ENCODE measurements at places on chromosomes 3 and 15.

GRCh38 chr3:29627136-29628117, 346.6 kb downstream of the RBMS3 start:
- DNase-seq: no peak

- no peak for DNase-seq
Observed at GRCh38 chr3:165837801-165838200, 578 bp upstream of the BCHE start.

DNA sequence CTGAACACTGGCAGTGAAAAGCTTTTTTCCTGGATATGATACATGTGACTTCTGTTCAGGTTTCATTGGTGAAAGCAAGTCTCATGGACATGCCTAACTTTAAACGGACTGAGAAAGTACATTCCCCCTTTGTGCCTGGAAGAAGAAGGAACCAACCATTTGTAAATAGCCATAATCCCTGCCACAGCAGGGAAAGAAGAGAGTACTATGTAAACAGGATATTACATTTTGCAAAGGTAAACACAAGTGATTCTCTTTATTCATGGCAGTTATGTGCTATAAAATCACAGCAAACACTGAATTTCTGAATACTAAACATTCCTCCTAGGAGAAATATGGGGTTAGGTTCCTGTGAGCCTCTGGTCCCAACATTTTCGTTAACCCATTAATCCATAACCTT, 46.8 kb downstream of the PRICKLE2 start:
- no peak for DNase-seq

DNA sequence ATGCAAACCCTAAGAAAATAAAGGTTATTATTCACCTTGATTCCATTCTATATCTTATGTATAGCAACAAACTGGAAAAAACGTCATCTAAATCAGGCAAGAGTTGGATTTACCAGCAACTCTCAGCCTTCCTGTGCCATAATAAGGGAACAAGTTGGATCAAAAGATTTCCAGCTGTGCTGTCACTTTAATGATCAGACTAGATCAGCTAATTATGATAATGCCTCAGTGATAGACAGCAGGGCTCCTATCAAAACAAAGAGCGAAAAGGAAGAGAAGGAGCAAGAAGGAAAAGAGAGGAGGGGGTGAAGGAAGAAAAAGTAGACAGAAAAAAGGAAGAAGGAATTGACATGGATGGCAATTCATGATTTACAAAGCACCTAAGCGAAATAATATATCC, 36.7 kb upstream of the BCL6 start:
- no peak for DNase-seq

- DNase-seq: no peak
Observed at GRCh38 chr3:62653796-62654195, 221.4 kb downstream of the CADPS start.

DNA sequence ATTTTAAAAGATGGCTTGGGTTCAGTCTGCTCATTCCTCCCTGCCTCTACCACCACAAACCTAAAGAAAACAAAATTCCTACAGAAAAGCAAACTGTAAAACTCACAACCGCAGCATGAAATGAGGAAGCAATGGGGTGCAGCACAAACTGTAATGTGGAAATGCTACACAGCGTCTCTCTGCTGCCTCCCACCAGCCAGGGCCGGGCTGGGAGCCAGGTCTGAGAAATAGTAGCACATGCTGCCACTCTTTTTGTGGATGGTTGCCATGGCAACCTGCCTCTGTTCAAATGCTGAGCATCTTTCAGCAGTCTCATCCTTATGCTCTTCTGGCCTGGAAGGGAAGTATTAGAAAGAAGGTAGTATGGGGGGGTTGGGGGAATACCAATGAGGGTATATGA, 55.4 kb downstream of the EOMES start:
- no peak for DNase-seq

- DNase-seq: no peak
Observed at GRCh38 chr15:50302581-50302980, 37.1 kb upstream of the HDC start.

DNA sequence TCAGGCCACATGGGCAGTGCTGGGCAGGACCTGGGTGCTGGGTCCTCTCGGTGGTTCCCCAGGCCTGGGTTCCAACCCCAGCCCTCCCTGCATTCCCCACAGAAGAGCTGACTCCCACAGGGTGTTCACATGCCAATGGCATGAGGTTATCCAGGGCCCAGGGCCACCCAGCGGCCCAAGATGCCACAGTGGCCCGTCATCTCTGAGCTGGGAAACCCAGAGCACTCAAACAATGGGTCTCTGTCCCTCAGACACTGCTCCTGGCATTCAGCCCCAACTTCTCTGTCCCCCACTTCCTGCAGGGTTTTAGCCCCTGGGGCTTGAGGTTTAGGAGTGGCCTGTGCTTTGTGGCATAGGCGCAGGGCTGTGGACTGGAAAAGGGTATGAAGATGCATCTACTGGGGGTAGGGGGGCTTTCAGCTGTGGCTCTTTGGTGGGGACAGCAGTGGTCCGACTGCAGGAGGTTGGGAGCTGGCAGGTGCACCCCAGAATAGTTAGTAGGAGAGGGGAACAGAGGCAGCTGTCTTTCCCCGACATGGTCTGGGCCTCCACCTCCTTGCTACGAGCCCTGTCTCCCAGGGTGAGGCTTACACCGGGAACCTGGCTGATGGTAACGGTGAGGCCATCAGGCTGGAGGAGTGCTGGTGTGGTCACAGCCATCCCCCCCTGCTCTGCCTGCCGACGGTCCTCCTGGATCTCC, 1.7 kb downstream of the CCDC9B start:
- DNase-seq: no peak

DNA sequence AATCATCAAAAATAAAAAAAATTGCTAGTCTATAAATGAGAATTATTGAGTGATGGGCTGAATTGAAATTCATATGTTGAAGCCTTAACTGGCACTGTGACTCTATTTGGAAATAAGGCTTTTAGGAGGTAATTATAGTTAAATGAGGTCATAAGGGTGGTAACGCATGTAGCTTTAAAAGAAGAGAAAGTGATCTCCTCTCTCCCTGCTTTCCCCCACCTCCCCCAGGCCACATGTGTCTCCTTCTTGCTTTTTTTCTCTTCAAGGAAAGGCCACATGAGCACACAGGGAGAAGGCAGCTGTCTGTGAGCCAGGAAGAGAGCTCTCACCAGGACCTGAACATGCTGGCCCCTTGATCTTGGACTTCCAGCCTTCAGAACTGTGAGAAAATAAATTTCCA, 48.2 kb upstream of the ARPP19 start:
- no peak for DNase-seq

DNA sequence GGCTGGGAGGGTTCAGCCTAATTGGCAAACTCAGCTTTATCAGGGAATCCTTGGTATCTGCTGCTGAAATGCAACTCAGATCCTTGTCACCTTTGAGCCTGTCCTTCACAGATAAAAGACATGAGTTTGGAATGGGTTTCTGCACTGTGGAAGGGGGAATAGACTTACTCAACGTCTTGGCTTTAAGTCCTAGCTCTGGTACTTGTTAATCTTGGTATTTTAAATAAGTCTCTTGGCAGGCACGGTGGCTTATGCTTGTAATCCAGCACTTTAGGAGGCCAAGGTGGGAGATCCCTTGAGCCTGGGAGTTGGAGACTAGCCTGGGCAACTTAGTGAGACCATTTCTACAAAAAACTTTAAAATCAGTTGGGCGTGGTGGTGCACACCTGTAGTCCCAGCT, 55.1 kb upstream of the ATOSA start:
- DNase-seq: no peak

GRCh38 chr3:131796558-131797198, 238.1 kb downstream of the CPNE4 start:
- DNase-seq: no peak

- DNase-seq: no peak
Observed at GRCh38 chr3:171480526-171480925, 20.3 kb upstream of the TNIK start.

DNA sequence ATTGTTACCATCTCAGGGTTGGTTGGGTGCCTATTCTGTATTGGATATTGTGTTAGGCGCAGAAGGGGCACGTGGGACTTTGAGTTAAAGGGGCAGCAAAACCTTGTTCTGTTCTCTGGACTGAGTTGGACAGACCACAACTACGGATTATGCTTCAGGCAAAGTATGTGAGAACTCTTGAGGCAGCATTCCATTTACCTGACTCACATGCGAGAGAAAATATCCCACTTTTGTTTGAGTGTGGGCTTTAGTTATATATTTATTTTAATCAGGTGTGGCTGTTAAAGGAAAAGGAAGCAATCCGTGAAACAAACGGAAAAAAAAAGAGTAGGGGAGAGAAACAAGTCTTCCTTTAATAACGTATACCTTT, 627 bp upstream of the PLS1 start:
- DNase-seq: no peak

All from stimulated activated CD8-positive, alpha-beta memory T cell treated with anti-CD3 and anti-CD28 coated beads, Interleukin-2, amount 100 ng/mL, for 1 hour (primary cell).